Fibroblast of the aortic adventitia (primary cell): ENCODE measurements at places on chromosomes 6 and 20.

GRCh38 chr20:63772781-63773518 lies 33.4 kb downstream of the SLC2A4RG start:
- no peak for DNase-seq

- DNase-seq = no peak
Observed at GRCh38 chr6:160960839-160961238, 30.7 kb upstream of the MAP3K4 start.

- no peak for DNase-seq
Observed at GRCh38 chr6:6224933-6225486, 95.5 kb downstream of the F13A1 start.

DNA sequence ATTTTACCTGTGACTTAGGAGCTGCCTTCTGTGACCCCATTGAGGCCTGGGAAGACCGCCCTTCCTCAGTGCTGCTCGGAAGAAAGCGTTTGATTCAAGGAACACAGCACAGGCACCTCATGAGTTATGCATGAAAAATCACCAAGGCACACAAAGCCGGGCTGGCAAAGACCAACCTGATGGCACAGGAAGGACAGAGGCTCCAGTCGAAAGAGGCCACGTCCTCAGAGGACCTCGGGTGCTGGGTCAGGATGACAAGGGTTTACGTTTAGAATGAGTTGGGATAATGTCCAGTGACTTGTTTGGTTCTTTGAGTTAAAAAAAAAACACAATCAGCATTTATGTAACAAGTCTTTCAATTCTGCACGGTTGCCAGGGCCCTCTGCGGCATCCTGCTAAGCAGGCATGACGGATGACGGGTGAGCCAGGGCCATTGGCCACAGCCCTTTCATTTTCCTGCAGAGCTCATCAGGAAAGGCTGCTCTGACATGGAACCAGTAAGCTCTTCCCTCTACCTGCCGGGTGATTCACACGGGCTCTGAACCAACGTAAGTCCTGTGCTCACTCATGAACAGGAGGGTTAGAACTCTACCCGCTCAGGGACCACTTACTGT lies 112.8 kb downstream of the DACT2 start:
- DNase-seq = no peak

DNA sequence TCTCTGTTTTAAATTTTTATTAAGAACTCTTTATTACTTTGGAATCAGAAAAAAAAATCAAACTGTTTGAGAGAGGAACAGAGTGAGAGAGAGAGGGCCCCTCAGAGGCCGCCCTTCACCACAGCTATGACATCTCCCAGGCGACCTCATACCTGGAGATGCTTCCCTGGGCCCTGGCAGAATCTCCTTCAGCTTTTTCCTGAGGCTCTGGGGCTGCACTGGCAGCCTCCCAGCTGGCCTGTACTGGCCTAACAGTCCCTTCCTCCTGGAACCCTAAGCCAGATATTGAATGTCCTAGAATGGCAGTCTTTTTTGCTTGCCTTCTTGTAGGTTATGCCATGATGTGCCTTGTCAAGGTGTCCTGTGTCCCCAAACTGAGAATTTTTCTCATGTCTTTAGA lies 13.7 kb downstream of the ABHD12 start:
- no peak for DNase-seq

DNA sequence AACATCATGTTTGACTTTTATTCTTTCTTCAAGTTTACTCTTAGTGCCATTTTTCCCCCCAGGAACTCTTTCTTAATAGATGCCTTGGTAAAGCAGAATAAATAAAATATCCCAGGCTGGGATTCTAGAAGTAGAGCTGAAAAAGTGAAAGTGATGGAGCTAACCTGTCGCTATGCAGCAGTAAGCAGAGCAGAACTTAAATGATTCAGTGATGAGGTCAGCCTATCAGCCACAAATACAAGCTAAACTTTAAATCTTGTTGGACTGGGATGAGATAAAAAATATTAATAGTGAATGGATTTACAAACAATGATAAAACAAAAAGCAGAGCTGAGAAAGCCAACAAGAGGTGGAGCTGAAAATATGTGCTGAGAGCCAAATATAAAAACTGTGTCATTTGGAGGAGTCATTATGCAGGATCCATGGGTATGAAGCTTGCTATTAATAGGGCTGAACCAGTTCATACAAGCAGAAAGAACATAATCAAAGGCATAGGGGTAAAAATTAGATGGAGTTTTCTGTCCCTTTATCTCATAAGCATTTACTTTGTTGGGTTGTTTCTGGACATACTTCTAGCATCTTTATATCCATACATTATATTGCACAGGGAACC lies 877.8 kb downstream of the EPHA7 start:
- DNase-seq = no peak

DNA sequence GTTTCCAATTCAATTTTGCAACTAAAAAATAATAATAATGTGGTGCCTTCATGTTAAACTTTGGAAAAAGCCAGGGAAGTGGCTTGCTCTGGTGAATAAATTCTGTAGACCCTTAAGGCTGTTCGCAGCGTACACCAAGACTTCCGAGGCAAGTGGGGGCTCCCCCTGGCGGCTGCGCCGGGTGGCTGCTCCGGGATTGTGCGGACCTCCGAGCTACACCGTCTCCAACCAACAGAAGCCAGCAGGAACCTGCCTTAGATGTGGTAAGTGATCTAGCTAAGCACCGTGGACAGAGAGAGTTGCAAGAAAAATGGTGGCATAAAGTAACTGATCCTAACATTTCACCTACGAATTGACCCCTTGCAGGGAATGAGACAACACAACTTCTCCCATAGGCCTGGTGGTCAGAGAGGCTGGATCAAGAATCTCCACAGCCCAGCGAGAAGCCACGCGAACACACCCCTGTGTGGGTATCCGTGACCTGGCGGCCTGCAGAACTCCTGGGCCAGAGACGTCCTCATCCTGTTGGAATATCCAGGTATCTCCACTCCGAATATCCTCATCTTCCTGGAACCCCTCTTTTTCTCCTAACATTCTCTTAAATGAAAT lies 69.6 kb downstream of the TBXT start:
- DNase-seq = peak; percentile 82

DNA sequence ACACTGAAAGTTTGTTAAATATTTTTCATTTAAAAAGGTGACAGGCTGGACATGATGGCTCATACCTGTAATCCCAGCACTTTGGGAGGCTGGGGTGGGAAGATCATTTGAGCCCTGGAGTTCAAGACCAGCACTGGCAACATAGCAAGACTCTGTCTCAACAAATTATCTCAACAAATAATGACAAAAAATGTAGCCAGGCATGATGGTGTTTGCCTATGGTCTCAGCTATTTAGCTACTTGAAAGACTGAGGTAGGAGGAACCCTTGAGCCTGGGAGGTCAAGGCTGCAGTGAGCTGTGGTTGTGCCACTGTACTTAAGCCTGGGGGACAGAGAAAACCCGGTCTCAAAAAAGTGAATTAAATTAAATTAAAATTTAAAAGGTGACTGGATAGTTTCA lies 56.0 kb upstream of the C6orf118 start:
- DNase-seq = no peak

DNA sequence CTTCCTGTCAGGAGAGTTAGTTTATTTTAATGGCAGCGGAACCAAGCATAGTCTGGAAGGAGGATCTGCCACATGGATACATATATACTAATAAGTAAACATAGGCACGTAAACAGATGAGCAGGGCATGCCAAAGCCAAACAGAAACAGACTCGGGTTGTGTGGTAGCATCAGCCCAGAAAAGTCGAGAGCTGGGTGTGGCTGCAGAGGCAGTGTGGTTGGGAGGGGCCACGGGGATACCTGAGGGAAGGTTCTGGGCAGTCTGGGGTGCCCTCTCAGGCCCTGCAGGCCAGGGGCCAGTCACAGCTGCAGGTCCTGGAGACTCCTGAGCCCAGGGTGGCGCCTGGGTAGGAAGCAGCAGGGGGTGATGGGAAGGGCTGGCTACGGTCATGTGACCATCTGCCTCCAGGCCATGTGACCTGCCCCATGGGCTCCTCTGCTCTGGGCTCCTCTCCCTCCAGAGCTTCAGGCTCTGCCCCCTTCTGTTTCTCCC lies 42.8 kb upstream of the MRPS10 start:
- DNase-seq = no peak

DNA sequence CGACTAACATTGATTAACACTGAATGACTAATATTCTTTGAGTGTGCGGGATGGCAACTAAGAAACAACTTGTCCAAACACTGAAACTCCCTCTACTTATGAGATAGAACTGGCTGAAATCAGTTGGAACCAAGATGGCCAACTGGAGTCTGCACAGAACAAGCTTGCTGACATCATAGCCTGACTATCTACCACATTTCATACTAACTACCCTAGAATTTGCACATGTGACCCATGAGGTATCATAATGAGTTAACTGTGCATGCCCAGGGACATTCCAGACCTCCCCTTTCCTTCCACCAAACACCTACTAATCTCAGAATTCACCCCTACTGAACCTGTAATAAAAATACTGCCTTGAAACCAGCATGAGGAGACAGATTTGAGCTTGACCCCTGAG lies 43.2 kb downstream of the PHIP start:
- no peak for DNase-seq

DNA sequence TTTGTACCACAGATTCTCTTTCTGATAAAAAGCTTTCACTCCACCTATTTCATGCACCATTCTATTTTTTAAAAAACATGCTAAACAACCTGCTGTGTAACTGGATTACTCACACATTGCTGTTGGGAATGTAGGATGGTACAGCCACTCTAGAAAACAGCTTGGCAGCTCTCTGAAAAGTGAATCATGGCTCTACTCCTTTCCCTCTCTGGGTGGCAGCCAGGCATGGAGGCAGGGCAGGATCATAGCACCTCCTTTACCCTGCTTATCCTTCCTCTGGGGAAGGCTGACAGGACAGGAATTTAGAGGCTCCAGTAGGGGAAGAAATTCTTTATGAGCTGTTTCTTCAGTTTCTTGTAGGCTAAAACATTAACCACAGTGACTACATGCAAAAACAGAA lies 6.7 kb upstream of the VNN2 start:
- DNase-seq = peak; percentile 89

- no peak for DNase-seq
Observed at GRCh38 chr20:53875452-53875851, 194.9 kb downstream of the BCAS1 start.

GRCh38 chr6:11575408-11576033 lies 38.0 kb downstream of the TMEM170B start:
- DNase-seq = peak; percentile 81

DNA sequence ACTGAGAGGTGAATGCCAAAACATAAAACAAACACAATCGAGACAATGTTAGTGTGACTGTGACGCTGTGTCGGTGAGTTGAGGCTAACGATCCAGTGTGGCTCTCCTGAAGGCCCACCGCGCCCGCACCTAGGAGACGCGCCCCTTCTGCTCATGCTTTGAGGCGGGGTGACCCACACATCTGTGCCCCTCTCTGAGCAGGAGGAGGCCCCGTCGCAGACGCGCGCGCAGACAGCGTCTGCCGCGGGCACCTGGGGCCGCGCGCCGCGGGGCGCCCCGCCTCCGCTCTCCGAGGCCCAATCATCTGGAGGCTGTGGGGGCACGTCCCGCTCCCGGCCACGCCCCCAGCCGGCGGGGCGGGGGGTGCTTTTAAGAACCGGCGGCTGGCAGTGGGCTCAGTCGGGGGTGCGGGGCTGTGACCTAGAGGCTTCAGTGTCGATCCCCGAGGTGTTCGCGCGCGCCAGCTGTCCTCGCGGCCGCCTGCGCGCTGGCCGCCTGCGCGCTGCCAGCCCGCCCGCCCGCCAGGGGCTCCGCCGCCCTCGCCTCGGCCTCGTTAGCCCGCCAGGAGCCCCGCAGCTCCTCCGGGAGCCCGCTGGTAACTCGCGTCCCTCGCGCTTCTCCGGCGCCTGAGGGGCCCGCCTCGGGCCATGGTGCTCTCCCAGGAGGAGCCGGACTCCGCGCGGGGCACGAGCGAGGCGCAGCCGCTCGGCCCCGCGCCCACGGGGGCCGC lies at the start of gene SLC16A10:
SLC16A10 (plus strand) TSS at position 398 of the 730 bp plus-strand sequence; CDS start at position 648, 250 bp downstream.
- no peak for DNase-seq

DNA sequence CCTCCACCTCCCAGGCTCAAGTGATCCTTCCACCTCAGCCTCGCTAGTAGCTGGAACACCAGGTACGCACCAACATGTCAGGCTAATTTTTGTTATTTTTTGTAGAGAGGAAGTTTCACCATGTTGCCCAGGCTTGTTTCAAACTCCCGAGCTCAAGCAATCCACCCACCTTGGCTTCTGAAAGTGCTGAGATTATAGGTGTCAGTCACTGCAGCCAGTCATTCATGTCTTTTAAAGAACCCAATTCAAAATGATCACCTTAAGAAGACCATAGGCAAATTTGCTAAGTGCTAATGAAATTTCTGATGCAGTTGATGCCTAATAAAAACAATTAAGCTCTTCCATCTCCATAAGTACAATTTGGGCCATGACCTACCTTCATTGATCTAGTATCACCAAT lies 2.6 kb upstream of the VNN2 start:
- no peak for DNase-seq

- no peak for DNase-seq
Observed at GRCh38 chr6:7112741-7113313, 5.1 kb downstream of the RREB1 start.

- DNase-seq = peak; percentile 3
Observed at GRCh38 chr20:20621195-20621594, 91.2 kb downstream of the RALGAPA2 start.

GRCh38 chr20:4898282-4899244 lies 102.7 kb downstream of the SLC23A2 start:
- DNase-seq = peak; percentile 76

DNA sequence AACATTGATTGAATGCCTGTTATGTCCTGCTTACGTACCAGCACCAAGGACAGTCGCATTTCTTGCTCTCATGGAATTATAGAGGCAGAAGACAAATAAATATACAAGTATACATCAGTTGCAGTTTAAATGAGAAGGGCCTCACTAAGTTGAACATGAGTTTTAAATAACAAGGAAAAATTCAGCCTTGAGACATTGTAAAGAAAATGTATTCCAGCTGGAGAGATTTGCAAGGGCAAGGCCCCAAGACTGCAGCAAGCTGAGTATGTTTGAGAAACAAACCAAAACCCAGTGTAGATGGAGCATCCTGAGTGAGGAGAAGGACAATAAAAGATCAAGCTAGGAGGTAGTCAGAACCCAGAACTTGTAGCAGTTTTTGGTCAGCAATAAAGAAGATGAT lies 123.2 kb upstream of the BMP5 start:
- DNase-seq = no peak

DNA sequence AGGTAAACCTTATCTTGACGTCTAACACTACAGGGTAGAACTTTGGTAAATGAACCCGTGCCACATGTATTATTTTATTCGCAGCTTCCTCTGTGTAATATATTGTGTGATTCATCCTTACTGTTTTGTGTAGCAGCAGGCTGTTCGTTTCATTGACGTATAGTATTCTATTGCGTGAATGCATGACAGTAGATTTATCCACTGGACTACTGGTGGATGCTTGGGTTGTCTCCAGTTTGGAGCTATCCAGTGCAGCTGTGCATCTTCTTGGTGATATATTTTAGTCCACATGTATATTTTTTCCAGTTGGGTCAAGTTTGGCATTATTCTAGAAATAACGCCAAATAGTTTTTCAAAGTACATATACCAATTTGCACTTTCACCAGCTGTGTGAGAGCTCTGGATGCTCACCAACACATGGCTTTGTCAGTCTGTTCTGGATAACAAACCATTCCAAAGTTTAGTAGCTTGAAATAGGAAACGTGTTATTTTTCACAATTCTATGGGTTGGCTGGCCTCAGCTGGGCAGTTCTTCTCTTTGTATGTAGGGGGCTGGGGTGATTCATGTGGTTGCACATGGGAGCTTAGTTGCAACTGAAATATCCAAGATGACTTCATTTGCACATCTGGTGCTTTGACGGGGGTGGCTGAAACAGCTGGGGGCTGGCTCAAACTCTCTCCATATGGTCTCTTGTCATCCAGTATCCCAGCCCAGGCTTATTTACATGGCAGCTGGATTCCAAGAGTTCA lies 9.3 kb downstream of the ECT2L start:
- DNase-seq = peak; percentile 41

- no peak for DNase-seq
Observed at GRCh38 chr6:148972481-148972880, 225.7 kb downstream of the UST start.

GRCh38 chr6:149905371-149905910 lies 7.5 kb upstream of the RAET1E start:
- DNase-seq = no peak
